ENCODE measurements at places on chromosomes 2 and 18. TPM values are rescaled to one million over a fixed set of nuclear protein-coding genes. Genes with fewer than 3 reads are reported as not detected.

- DNase-seq: no peak
These were observed 489.5 kb downstream of the TNS1 start for GRCh38 chr2:217513258-217513657.

DNA sequence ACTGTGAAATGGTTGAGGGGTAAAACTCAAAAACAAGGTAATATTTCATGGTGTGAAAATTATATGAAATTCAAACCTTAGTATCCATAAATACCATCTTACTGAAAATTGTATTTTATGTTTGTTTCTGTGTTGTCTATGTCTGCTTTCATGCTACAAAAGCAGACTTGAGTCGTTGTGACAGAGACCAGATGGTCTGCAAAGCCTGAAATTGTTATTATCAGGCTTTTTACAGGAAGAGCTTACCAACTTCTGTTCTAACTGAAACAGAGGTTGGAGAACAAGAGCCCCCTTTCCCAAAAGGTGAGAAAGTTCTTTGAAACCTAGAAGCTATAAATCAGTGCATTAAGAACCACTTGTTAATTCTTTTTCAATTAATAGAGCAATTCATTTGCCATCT is 110.0 kb downstream of the COL4A4 start:
- DNase-seq: no peak

Gene AGXT
- polyA plus RNA-seq: not detected

Gene HDAC4
- polyA plus RNA-seq: 10.3 TPM

DNA sequence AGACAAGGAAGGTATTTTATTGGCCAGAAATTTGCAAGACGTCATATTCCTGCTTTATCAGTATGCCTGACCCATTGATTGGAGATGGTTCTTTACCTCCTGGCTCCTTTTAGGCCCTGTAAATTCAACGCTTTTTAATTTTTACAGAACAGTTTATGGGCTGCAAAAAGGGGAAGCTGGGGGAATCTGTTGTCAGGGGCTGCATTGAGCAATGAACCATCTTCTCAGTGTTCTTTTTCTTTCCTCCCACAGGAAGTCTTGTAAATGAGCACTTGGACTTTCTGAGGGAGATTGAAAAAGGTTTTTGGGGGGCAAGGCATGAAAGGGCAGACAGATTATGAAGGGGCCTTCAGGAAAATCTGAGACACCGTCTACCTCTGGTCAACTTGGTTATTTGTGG is 503.6 kb upstream of the TNP1 start:
- no peak for DNase-seq

Gene BUB1
- polyA plus RNA-seq: 16.1 TPM
